ENCODE measurements at places on chromosomes 4 and X.

DNA sequence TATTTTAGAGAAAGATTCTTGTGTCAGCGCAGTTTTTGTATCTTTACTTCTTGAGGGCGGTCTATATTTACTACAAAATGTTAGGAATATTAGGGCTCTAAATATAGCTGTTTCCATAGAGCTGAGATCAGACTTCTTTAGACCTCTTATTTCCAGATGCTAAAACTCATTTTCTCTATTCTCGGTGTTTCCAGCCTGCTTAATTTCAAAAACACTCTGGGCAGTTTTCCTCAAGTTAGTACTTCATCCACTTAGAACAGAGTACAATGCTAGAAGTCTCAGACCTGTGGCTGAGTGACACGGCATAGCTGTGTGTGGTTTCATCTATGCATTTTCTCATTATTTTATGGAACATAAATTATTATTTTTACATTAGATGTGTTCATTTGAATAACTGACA is 346.6 kb downstream of the PABPC4L start:
- no peak for DNase-seq

GRCh38 chr4:24741910-24742309 is 53.5 kb upstream of the SOD3 start:
- no peak for DNase-seq

DNA sequence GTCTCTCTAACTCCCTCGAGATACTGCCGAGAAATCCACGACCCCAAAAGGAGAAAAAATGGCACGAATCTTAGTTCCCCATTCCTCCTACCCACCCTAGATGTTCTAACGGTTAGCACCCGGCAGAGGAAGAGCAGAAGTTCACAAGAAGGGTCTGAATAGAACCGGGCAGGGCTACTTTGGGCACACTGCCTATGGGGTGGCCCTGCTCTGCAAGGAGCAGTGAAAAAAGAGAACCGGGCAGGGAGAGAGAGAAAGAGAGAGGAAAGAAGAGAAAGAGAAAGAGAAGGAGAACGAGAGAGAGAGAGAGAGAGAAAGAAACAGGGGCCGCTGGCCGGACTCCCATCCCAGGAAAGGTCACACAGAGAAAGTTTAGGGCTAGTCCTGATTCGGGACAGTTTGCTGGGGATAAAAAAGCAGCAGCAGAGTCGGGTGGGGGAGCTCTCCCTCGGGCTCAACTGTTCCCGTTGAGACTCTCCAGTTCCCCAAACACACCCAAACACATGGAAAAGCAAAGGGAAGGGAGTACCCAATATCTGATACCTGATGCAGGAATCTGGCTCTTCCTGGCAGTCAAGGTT is 468 bp downstream of the GLA start:
- DNase-seq: no peak

GRCh38 chrX:24672701-24673190 is 21.0 kb upstream of the POLA1 start:
- DNase-seq: no peak

GRCh38 chr4:175540151-175540550 is 271.9 kb downstream of the GPM6A start:
- no peak for DNase-seq

DNA sequence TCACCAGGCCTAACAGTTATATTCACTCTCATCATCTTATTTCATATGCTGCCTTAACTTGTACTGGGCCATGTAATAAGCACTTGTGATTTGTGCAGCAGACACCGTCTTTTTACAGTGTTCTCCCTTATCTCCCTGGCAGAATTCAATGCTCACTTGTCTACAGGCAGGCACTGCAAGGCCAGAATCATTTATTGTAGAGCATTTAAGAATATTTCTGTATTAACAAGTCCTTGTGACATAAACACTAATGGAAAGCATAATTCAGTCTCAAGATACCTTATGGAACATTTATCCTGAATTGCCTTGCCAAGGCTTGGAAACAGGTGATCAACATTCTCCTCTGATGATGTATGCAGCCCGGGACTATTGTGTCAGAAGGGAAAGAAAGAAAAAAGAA is 808.9 kb downstream of the STPG2 start:
- DNase-seq: no peak

DNA sequence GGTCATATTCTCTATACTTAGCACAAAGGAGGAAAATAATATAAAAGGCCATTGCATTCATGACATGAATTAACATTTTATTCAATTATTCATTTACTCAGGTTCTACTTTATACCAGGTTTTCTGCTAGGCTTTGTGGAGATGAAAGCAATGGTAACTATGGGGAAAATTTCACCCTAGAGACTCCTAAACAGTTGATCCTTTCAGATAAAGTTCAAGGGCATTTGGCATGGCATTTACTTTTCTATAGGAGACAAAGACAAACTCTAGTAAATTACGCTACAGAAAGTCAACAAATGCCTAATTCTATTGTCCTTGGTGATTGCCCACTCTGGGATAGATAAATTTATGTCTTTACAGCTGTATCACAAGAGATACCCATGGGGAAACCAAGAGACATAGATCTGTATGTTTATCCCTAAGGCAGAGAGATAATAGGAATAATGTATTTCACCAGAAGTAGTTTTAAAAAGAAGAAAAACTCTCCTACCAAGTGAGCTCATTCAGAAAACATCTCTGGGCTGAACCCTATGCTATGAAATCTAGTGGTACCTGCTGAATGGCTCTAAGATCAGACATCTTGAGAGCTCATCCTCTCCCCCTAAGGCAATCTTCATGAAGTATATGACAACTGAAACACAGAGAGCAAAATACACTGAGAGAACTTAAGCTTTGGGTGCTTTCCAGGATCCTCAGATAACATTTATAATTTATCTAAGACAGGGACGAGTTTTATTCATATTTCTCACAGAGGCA is 316.7 kb downstream of the ANTXR2 start:
- DNase-seq: no peak

DNA sequence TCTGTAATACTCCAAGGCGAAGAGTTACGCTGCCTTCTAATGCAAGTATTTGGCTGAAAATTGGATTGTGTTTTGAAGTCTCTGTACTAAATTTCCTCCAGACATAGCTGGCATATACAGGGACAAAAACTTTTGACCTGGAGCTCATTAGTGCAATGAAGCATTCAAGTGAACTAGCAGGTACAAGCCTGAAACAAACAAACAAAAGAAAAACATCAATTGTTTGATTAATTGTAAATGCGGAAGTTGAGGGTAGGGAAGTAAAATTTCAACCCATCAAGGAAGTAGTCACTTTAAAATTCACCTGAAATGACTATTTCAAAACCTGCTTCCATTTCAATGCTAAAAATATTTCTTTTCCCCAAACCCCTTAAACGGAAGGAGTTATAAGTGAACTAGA is 516.3 kb upstream of the ATOH1 start:
- DNase-seq: no peak

- DNase-seq: no peak
These were observed 232.3 kb downstream of the TENM3 start for GRCh38 chr4:182475539-182475938.

GRCh38 chrX:78687586-78687985 is 28.5 kb upstream of the RTL3 start:
- DNase-seq: no peak

DNA sequence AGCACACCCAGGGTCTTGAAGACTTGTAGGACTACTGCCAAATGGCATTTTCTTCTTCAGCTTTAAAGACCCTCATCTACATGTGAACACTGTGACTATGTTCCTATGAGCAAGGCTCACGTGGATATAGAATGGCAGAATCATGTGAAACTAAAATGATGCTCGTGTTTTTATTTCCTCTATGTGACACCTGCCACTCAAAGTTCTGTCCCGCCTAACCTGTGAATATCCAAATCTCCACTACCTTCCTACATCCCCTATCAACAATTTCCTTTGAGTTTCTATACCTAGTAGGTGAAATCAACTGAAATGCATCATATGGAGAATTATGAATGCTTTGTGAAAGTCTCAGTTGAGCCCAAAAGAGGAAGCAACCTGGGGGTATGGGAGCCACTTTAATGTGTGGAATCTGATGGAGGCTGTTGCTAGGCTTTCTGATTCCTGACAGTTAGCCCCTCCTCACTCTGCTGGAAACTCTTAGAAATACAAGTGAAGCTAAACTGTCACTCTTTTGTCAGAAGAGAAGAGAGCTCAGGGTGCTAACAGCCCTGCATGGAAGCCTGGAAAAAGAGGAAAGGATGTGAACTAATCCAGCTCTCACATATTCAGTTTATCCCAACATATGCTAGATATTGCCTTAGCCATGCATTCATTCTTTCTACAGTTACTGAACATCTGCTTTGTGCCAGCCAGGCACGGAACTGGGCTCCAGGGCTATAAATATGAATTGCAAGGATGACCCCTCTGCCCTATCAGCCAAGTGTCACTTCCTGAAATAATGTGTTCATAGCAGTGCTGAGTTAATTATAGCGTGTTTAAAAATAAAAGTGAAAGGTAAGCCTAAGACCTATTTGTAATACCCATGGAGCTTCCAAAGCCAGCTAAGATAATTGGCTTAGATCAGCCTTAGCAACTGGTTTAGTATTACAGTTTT is 11.0 kb downstream of the LHFPL1 start:
- no peak for DNase-seq

DNA sequence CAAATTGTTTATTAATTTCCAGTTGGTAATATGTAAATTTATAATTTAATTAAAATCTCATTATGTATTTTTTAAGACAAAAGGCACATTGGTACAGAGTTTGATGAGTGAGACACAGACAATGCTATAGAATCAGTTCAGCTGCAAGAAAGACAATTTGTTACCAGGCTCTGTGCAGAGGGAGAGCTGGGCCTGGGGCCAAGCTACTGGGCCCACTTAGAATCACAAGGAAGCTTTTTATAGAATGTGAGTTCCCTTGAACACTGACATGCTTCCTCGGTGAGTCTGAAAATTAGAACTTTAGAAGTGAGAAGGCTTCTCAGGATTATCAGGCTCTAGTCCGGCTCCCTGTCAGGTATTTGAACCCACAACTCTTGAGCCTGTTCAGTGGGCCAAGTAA is 129.0 kb downstream of the AFF2 start:
- no peak for DNase-seq

Data from activated CD4-positive, alpha-beta memory T cell treated with anti-CD3 and anti-CD28 coated beads for 36 hours (primary cell).